Naive thymus-derived CD4-positive, alpha-beta T cell (primary cell): ENCODE measurements at places on chromosomes 13 and 19.

- DNase-seq = peak; percentile 54
These were observed 1.4 kb upstream of the BCL3 start for GRCh38 chr19:44746946-44747738.

DNA sequence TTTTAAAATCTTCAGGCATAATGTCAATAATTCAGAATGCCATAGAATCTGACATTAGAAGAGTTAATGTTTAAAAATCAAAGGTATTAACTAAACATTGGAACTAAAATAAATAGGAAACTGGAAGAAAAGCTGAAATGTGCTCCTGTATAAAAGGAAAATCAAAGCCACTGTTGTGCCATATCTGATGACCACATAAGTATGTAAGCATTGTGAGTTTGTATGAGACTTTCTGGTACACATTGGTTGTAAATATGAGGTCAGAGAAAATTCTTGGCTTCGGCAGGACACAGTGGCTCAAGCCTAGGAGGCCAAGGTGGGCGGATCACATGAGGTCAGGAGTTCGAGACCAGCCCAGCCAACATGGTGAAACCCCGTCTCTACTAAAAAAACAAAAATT lies 48.3 kb upstream of the INTS6 start:
- DNase-seq = no peak

DNA sequence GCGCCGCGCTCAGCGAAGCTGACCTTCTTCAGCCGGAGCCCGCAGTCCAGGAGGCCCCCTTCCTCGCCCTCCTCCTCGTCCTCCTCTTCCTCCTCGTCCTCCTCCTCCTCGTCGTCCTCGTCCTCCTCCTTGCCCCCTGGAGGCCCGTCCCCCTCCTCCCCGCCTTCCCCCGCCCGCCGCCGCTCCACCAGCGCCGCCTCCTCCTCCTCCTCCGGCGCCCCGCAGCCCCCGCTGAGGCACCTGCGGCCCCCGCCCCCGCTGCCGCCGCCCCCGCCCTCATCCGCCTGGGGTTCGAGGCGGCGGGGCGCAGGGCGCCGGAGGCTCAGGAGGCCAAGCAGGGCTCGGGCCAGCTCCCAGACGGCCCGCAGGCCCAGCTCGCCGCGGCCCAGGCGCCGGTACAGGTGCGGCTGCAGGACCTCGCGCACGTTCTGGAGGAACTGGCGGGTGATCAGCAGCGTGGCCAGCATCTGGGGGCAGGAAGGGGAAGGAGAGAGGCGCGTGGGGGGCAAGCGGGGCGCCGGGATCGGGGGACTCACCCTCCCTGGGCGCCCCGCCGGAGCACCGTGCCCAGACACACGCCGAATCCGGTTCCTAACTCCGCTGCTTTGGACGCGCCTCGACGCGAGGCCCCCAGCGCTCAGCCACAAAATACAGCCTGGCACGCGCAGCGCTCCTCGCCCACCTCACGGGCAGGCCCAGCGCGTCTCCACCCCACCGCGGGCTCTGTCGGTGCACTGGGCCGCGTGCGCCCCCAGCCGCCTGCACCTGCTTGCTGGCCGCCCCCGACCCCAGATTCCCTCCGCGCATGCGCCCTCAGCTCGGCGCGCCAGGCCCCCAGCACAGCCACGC lies 5.9 kb downstream of the ANO8 start:
- DNase-seq = peak; percentile 38

- no peak for DNase-seq
These were observed 21.2 kb downstream of the WTIP start for GRCh38 chr19:34502582-34503411.

DNA sequence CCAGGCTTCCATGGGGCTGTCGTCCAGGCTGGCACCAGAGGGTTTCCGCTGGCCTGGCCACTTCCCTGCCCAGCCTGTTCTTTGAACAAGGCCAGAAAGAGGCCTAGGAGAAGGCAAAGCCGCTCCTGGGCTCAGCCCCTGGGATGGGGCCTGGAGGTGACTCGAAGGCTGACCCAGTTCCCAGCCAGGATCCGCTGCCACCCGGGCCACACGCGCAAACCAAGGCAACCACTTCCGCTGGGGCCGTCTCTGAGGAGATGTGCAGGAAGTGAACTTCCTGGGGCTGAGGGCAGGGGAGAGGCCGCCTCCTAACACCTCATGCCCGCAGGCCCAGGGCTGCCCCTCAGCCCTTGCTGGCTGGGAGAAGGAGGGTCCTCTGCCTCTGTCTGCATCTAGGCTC lies 15.2 kb downstream of the PLEKHF1 start:
- peak; percentile 83 for DNase-seq

GRCh38 chr13:37306778-37307544 lies 201.5 kb upstream of the CSNK1A1L start:
- DNase-seq = no peak
